ENCODE measurements at places on chromosomes 2 and 18. TPM values are rescaled to one million over a fixed set of nuclear protein-coding genes. Genes with fewer than 3 reads are reported as not detected.

GRCh38 chr2:70557171-70557838 lies 3.7 kb upstream of the TGFA start:
- peak; percentile 62 for DNase-seq

The IL36A gene
- not detected for polyA plus RNA-seq

DNA sequence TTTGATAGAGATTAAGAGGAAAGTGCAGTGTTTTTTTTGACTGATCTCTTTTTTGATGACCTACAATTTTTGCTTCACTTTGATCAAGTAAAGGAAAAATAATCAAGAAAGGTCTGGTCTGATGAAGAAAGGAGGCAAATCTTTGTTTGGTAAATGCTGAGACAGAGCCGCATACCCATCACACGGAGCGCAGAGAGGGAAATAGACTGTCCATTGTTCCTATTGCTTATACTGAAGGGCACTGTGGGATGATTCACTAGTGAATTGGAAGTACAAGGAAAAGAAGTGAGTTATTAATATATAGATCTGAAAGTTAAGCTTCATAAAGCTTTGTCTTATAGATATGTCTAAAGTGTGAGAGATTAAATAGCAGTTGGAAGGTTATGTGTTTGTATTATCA lies 455.1 kb downstream of the PLCL1 start:
- no peak for DNase-seq

GRCh38 chr18:10401930-10402329 lies 52.5 kb upstream of the APCDD1 start:
- no peak for DNase-seq

- DNase-seq, result no peak
These were observed 335.9 kb downstream of the CYP26B1 start for GRCh38 chr2:71811726-71812125.

- peak; percentile 59 for DNase-seq
These were observed 13.6 kb upstream of the THADA start for GRCh38 chr2:43609290-43609918.

All from brain (organoid and tissue), 16 donors.